Activated CD4-positive, alpha-beta T cell treated with anti-CD3 and anti-CD28 coated beads, Interleukin-2, Interleukin-4, amounts not matched to agents 100 ng/mL and 50 ng/mL, durations not matched to agents 16 hours and 8 hours (primary cell): ENCODE measurements at places on chromosomes 2 and 18.
A peak's percentile ranks its signal among the peaks of the same experiment; 100 is the strongest.

GRCh38 chr2:233892793-233893192 is 24.4 kb upstream of the TRPM8 start:
- no peak for DNase-seq

DNA sequence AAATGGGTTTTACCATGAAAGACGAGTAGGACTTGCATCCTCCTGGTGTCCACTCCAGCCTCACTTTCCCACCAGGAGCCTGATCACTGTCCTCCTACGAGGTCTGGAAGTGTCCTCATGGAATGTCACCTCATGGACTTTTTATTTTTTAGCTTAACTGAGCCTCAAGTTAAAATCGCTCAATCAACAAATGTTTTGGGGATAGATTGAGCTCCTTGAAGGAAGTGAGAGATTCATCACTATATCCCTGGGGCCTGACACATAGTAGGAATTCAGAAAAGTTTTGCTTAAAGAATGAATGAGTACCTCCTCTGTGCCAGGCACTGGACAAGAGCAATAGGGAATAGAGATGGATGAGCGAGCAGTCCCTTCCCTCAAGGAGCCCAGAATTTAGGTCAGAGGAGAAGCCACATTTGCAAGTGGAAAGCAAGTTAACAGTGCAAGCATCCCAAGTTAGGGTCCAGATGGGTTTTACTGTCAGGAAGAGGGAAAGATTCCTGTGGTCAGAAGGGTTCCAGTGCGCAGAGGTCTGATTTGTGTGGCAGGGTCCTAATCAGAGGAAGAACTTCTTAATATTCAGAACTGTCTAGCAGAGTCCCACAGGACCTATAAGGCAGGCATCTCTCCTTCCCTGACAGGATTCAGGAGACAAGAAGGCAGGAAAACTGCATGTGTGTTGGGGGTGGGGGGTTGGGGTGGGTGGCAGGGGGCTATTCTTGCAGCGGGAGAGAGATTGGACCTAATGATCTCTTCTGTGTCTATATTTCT is 67.0 kb downstream of the MYCN start:
- DNase-seq, result no peak

DNA sequence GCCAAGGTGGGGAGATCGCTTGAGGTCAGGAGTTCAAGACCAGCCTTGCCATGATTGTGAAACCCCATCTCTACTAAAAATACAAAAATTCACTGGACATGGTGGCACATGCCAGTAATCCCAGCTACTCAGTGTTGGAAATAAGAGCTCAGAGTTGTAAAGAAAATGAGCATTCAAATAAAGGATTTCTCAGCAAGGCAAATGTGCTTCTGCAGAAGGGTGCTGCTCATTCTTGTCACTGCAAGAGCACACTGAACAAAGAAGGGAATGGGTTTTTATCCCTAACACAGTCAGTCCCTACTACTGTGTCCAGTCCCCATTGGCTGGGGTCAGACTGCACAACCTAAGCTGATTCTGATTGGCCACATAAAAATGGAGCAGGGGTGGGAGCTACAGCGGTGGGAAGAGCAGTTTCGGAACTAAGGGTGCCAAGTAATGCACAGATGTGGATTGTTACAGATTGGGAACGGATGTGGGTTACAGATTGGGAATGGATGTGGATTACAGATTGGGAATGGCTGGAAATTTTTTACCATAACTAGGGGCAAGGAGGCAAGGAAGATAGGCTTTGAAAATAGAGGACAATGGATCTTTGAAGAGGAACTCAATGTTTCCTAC is 31.1 kb upstream of the TRAPPC8 start:
- no peak for DNase-seq

DNA sequence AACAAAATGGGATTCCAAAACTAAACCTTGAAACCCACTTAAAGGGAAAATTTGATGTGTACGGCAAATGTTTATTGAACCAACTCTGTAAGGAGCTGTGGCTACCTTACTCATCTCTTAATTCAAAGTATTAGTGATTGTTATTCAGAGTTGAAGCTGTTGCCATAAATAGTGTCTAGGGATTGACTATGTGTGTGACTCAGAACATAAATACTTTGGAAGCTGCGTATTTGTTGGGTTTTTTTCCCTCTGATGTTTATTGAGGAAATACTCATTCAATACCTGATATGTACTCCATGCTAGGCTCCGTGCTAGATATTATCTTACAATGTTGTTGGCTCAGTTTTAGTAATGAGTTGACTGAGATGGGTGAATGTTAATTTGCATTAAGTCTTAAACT is 90.4 kb downstream of the PTRHD1 start:
- peak; percentile 75 for DNase-seq

DNA sequence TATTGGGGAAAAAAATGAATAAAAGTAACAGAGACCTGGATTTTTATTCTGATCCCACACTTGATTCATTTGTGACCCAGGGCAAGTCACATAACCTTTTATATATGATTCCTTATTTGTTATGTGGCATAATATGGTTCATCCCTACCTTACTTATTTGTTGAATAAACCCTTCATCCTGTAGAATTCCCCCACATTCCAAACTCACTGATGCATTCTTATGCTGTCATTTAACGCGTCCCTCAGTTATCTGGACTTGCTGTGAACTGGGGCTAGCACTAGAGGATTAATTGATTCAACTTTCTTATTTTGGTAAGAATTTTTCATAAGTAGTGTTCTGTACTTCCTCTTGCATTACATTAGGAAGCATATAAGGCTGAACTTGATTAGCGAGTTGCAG is 384.7 kb upstream of the RAB12 start:
- no peak for DNase-seq

GRCh38 chr18:26621161-26622026 is 73.0 kb upstream of the KCTD1 start:
- DNase-seq, result peak; percentile 30
